Endodermal cell (in vitro differentiated cells): ENCODE measurements at places on chromosomes 4 and X. TPM values are rescaled to one million over a fixed set of nuclear protein-coding genes. Genes with fewer than 3 reads are reported as not detected.

Gene ODAPH
- total RNA-seq, result not detected in 3 replicates

Gene DDX60
- total RNA-seq, result 2.3 to 3.1 TPM (median 2.3 TPM) in 3 replicates

- DNase-seq, result no peak
These were observed 347.7 kb downstream of the FBXO8 start for GRCh38 chr4:173935622-173936405.

- no peak for DNase-seq
These were observed 57.9 kb downstream of the COX18 start for GRCh38 chr4:73011629-73011985.

Gene RNF212
- 4.0 and 5.6 TPM in 2 replicates for total RNA-seq

DNA sequence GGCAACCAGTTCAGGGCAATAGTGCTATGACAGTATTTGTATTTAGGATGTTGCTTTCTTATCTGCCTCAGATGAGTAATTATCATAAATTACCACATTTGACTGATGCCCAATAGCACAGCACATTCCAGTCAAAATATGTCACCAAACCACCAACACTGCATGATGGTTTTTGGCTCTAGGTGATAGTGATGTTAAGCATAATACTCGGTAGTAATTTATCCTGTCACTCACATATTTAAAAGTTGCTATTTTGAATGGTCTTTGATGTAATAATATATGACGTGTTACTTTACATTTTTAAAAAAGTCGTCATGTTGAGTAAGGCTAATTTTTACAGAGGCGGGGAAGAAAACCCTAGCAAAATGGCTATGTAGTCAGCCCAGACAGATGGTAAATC, 42.5 kb downstream of the UNC5C start:
- no peak for DNase-seq

Gene TENT5D
- not detected in 2 replicates for total RNA-seq

Gene CMC4
- total RNA-seq, result 7.9 to 9.4 TPM (median 8.3 TPM) in 3 replicates

DNA sequence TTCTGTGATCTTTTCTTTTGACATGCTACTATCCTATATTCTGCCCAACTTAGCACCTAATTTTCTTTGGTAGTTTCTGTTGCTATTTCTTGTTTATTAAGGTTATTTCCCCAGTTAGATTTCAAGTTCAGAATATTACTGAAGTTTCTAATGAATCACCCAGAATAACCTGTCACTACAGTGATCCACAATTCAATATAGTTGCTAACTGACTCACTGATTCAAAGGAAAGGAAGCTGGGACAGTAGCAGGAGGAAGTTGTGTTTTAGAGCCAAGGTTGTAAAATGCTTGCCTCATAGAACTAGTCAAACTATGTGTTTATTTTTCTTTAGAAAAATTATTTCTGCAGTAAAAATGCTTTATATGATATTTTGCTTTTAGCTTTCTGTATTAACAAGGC, 37.4 kb downstream of the PAK3 start:
- DNase-seq, result no peak

- DNase-seq, result no peak
These were observed 64.8 kb downstream of the CBR4 start for GRCh38 chr4:168945291-168945690.

GRCh38 chrX:155745792-155746191, 133.0 kb upstream of the TMLHE start:
- no peak for DNase-seq

GRCh38 chr4:185931986-185932385, 120.0 kb upstream of the SORBS2 start:
- no peak for DNase-seq

DNA sequence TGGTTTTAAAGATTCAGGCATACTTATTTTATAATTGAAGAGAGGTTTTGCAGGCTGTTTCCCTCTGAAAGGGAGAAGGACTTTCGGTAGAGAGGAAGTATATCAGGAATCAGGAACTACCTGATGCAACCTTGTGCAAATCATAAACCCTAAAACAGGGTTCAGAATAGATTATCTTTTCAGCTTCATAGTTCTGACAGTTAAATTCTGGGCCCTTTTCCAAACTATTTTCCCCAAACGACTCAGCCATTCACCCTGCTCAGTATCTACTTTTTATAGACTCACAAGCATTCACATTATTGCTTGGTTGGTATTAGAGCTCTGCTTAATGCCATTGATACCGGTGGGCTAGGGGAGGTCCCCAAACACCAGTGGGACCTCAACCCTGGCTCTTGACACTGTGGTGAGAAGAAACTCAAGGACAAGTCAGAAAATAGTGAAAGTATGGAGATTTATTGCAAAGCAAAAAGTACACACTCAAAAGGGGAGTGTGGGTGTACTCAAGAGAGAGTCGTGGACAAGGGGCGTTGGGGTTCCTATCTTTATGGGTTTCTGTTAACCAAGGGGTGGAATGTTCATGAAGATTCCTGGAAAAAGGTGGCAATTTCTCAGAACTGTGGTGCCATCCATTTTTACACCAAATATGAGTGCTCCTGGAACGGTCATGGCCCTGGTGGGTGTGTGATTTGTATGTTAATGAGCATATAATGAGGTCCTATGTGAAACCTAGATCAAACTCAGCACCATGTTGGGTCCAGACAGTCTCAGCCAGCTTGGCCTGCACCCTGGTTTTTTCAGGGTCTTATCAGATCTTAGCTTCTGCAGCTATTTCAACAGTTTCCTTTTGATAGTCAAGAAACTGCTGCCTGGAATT, 238.3 kb downstream of the DCLK2 start:
- DNase-seq, result no peak

DNA sequence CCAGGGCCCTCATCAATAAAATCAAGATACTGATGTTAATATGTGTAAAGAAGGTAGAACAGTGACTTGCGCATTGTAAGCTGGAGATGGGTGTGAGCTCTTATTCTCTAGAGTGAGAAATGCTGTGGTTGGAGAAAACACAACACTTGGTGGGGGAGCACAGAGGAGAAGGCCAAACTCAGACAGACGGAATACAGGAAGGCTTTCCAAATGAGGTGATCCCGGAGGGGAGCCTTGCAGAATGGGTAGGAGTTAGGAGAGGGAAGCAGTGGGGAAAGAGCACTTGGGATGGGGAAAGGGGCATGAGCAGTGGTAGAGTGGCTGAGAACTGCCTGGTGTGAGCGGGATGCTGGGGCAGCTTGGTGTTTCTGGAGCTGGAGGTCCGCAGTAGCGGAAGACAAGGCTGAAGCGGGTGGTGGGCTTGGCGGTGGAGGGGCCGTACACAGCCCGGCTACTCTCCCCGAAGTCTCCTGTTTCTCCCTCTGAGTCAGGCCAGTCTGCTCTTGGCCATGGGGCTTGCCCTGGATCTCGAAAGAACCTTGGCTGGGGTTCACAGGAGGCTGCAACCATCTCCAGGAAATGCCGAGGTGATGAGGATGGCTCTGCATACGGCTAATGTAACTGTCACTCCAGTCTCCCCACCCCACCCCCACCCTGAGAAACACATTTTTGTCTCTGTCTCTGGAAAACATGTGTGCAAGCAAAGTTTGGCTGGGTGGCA, 11.3 kb upstream of the PLAC1 start:
- no peak for DNase-seq

Gene HDX
- 6.7 and 7.9 TPM in 2 replicates for total RNA-seq

GRCh38 chrX:47596256-47596655, 14.0 kb downstream of the TIMP1 start:
- no peak for DNase-seq
